Suppressor macrophage treated with lipopolysaccharide for 1 hour (primary cell): ENCODE measurements at places on chromosomes 6 and 20.

DNA sequence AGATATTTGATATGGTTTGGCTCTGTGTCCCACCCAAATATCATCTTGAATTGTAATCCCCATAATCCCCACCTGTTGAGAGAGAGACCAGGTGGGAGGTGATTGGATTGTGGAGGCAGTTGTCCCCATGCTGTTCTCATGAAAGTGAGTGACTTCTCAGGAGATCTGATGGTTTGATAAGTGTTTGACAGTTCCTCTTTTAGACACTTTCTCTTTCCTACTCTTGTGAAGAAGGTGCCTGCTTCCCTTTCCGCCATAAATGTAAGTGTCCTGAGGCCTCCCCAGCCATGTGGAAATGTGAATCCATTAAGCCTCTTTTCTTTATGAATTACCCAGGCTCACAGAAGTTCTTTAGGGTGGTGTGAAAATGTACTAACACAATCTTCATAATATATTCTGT, 1404.0 kb upstream of the ADGRB3 start:
- no peak for DNase-seq

GRCh38 chr20:58020656-58021454, 207.6 kb downstream of the ANKRD60 start:
- no peak for DNase-seq

- DNase-seq, result no peak
These were observed 1.8 kb downstream of the RPL10A start for GRCh38 chr6:35469751-35470662.

- DNase-seq, result no peak
These were observed 4.6 kb downstream of the SGK2 start for GRCh38 chr20:43563429-43563828.

DNA sequence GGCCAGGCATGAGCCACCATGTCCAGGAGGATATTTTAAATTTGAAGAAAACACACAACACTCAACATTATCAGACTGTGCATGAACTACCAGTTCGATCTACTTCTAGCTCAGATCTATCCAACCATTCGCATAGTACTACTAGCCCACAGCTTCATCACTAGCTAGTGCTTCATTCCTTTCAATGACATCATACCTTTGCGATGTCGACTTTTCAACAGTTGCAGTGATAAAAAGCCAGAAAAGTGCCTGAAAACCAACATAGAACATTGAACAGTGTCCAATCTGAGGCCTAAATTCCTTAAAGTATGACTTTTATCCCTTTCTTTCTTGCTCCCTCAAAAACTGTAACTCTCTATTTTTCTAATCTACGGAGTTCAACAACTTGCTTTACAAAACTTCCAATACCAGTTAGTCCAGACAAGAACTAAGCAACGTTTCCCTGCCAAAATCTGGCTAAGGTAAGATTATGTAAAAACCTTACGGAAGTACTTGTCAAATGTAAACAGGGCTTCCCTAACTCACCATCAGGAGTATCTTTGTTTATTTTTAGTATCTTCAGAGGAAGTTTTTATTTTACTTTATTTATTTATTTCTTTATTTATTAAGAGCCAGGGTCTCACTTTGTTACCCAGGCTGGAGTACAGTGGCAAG, 434.0 kb upstream of the JARID2 start:
- no peak for DNase-seq

DNA sequence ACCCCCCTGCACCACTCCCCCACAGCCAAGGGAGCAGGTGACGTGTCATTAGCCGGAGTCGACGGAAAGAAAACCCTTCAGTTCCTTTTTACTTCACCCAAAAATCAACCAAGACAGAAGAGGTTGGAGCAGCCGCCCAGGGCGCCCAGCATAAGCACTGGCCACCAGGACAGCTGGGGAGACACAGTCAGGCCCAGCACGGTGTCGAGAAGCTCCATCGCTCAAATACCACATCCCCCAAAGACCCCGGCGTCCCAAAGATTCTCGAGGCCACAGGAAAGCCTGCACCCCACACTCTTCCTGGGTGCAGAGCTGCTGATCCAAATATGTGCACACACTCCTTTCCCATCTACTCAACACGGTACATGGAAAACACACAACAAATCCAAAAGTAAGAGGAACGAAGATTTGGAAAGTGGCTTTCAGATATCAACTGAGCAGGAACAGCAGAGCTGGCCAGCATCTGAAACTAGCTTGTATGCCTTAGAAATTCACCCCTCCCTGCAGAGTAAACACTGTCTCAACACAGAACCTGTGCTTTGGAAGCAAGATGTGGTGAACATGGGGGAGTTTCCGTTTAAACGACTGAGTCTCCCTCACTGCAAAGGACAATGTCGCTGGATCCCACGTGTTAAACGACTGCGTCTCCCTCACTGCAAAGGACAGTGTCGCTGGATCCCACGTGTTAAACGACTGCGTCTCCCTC, 54.6 kb downstream of the DLL1 start:
- DNase-seq, result no peak

DNA sequence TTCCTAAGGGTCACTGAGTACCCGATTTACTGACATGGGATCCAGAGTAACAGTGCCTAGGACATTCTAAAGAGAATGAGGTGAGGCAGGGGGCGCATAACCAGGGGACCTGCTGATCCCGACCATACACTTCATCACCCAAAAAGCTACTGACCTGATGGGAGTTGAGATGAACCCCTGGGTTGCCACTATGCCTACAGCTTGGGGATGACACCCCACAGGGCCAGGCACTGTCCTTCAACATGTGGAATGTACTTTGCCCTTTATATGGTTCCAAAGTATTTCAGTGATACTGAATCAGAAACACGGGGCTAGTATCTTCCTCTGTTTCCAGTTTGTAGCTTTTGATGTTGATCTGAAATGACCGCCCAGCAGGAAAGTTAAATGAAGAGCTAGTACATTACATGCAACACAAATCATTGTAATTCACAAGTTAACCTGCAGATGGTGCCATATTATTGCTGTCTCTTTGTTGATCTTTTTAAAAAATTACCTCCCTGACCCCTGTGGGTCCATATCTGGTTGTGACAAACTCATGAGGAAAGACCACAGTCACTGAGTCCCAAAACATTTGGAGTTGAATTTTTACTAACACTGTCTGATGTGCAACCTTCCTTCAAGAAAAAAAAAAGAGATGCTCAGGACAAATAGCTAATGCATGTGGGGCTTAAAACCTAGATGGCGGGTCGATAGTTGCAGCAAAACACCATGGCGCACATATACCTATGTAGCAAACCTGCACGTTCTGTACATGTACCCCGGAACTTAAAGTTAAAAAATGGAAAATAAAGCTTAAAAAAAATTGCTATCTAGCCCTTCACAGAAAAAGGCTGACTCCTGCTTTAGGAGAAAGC, 42.7 kb upstream of the GCNT2 start:
- peak; percentile 77 for DNase-seq

DNA sequence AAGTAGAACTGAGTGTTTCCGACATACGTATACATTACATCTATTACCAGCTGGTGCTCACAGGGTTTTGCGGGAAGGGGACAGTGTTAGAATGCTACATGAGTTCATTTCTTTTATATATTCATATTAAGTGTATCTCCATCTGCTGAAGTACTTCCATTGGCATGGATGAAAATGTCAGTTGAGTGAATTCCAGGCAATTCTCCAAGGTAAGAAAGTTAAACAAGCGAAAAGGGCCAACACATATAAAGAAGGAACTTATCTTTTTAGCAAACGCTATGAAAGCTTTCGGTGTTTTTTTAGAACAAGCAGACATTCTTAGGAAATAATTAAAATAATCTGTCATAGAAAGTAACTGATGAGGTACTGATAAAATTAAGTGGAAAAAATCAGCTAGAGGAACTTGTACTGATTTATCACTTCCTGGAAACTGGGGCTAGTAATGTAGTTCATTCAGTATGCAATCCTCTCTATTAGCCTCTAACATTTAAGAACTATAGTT, 34.6 kb downstream of the RNF146 start:
- DNase-seq, result no peak

- no peak for DNase-seq
These were observed 2.4 kb downstream of the FLRT3 start for GRCh38 chr20:14335052-14335451.

GRCh38 chr20:35974256-35974655, 5.9 kb downstream of the CNBD2 start:
- DNase-seq, result no peak

DNA sequence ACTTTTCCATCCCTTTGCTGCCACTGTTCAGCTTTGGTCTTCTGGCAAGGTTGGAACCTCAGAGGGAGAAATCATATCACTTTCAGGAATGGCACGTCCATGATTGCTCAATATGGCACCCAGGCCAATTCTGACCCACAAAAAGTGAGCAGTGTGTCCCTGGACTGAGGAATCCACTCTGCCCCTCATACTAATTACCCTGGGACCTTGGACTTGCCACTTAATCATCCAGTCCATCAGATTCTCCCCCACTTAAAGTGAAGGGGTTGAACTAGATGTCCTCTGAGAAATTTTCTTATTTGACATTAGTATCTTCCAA, 449.3 kb upstream of the CITED2 start:
- DNase-seq, result no peak

GRCh38 chr6:24883618-24884017, 52.1 kb downstream of the RIPOR2 start:
- DNase-seq, result no peak
